ENCODE measurements at places on chromosomes 11 and 22.

DNA sequence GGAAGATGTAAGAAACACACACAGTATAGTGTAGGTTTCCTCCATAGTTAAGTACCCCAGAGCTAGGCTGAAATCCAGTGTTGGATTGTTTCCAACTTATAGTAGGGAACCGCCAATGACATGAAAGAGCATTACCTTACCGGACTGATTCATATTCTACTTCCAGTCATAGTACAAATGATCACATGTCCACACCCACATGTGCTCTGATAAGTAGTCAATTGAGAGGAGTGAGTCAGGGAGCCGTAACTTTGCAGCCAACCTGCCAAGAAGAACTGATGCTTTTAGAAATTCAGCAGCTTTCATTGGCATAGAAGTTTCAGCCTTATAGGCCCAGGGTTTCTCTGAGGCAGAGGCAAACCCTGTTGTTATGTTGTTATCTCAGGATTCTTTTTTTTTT, 240.6 kb downstream of the ETS1 start:
- no peak for DNase-seq

DNA sequence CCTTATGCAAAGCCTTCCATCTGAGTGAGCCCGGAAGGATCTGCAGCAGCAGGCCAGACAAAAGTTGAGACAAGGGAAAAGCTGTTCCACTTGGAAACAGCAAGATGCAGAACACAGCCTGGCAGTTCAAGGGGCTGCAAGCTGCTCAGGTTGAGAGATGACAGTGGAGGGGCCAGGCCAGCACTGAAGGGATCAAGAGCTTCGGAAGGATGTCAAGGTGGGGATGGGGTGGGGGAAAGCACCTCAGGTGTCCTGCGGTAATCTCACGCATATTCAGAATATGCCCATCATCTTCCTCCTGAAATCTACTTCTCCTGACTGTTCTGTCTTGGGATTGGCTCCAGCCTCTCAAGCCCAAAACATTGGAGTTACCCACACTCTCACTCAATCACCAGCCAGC, 35.7 kb downstream of the GAB4 start:
- no peak for DNase-seq

- DNase-seq, result no peak
Observed at GRCh38 chr11:124878759-124879492, 13.7 kb downstream of the ROBO3 start.

DNA sequence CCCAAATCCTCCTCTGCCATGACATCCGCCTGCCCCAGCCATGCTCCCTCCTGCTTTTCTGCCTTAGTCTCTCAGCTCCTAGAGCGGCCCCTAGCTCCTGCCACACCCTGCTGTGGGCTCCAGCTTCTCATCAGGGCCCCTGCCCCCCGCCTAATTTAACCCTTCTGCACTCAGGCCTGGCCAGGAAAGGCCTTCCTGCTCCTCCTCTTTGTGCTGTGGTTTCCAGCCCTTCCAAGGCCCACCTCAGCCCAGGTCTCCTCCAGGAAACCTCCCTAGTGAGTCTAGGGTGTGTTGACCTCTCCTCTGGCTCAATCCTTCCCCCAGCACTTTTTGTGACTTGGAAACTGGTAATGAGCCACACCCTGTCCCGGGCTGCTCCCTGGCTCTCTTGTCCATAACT, 11.3 kb downstream of the PTPN5 start:
- no peak for DNase-seq

DNA sequence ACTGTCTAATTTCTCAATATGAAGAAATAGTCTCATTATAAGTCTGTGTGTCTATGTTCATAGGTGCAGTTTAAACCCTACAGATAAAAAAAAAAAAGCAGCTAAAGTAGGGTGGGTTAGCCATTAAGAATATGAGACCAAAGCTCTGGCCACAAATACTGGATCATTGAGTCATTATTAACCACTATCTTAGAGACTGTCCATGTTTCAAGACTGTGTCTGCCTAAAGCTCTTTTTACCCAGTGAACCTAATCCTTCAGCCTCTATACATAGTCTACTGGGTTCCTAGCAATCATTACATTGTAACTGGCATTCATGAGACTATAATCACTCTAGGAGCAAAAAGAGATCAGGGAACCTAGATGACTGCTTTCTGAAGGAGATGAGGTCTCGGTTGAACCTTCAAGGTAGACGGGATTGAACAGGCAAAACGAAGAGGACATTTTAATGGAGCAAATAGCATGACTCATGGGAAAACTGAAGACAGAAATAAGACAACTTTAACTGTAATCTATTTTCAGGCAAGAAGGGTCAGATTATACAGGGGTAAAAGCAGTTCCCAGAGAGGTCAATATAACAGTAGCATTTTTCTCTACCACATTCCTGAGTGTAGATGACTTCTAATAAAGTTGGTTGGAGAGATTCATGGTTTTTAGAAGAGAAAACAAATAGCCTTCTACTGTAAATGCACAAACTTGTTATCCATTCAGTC, 64.0 kb upstream of the FIBIN start:
- no peak for DNase-seq

All from stimulated activated naive B cell treated with anti-CD40 and anti-IgM and Interleukin-4, amounts not matched to agents 10 μg/mL and 1 μg/mL and 100 μg/mL, for 72 hours (primary cell).